Kidney glomerular epithelial cell (primary cell): ENCODE measurements at places on chromosomes 16 and 17.

GRCh38 chr17:55735731-55736405 lies 13.2 kb upstream of the TMEM100 start:
- peak; percentile 18 for DNase-seq

DNA sequence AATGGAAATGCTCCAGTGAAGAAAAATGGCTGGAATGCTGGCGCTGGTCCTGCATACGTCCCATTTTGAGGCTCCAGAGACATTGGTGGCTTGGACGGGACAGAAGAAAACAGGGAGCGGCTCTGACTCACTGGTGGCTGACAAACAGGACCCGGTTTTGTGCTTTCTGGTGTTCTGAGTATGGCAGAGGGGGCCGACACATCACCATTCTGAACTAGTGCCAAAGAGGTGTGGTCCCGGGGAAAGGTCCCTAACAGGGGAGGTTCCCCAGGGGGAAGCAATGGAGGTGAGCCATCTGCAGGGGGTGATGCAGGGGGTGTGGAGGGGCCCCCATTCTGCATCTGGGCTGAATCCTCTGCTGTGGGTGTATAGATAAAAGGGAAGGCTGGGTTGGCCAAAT lies 8.3 kb downstream of the ANKRD40 start:
- no peak for DNase-seq

DNA sequence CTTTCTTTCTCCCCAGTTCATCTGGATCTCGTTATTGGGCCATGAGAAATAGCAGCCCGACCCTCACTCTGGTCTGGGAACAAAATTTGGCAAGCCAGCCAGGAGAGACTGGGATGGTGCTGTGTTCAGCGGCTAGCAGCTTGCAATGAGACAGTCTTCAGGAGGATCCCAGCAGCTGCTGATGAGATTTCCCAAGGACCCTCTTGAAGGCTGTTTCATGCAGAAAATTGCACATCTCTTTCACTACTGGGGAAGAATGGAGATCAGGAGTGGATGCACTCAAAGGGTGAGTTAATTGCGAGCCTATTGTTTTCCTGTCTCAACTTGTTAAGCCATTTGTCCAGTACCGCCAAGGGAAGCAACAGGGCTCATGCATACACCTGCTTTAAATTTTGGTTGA lies 5.5 kb upstream of the COIL start:
- no peak for DNase-seq

- no peak for DNase-seq
These were observed 5.8 kb upstream of the C17orf99 start for GRCh38 chr17:78140169-78141051.

DNA sequence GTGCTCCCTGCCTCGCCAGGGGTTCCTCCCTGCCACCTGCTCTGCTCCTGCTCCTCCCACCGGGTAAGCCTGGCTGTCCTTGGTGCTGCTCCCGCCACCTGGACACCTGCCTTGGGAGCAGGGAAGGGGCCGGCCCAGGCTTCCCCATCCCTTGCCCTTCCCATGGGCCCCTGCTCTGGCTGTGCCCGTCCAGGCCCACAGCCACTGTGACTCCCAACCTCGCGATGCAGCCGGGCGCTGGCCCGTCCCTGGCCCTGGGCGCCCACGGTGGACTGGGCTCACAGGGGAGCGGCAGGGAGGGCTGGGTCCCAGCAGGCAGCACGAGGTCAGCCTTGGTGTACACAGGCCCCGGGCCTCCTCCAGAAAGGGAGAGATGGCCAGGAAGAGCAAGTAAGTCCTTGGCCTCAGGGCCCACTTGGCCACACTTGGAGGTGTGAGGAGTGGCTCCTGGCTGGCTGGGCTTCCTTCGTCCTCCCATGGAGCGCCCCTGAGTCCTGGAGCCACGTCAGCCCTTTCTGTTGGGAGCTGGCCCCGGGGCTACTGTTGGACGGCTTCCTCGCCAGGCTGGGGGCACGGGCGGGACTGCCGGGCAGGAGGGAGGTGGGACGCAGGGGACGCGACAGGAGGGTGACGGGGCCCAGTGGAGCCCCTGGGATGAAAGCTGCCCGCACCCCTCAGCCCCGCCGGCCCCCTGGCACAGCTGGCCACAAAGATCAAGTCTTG lies 15.3 kb downstream of the ENGASE start:
- DNase-seq = no peak

DNA sequence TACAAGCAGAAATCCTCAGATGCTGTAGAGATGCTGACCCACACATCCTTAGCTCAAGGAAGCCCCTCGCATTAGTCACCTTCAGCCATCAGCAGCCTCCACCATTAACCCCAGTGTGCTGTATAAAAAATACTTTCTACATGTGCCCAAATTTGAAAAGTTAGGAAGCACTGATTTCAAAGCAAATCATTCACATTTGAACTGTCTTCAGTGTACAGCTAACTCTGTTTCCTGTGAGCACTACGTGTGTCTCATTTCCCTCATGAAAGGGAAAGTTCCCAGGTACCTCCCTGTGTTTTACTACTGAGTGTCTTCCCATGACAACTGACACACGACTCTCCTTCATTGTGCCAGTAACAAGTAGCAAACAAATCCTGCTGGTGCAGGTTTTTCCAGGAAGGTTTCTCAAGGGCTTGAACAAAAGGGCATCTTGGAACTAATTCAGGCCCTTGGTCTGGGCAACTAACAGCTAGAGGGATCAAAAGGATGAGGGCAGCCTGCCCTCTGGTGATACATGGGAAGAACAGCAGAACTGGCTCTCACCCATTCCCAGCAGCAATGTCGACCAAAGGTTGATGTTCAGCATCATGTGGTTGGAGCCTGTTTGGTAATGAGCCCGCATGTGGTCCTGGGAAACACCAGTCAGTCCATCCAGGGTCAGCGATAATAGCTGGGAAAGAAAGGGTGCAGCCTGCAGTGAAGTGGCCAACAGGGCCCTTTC lies 4.0 kb downstream of the SLC35B1 start:
- DNase-seq = peak; percentile 23

DNA sequence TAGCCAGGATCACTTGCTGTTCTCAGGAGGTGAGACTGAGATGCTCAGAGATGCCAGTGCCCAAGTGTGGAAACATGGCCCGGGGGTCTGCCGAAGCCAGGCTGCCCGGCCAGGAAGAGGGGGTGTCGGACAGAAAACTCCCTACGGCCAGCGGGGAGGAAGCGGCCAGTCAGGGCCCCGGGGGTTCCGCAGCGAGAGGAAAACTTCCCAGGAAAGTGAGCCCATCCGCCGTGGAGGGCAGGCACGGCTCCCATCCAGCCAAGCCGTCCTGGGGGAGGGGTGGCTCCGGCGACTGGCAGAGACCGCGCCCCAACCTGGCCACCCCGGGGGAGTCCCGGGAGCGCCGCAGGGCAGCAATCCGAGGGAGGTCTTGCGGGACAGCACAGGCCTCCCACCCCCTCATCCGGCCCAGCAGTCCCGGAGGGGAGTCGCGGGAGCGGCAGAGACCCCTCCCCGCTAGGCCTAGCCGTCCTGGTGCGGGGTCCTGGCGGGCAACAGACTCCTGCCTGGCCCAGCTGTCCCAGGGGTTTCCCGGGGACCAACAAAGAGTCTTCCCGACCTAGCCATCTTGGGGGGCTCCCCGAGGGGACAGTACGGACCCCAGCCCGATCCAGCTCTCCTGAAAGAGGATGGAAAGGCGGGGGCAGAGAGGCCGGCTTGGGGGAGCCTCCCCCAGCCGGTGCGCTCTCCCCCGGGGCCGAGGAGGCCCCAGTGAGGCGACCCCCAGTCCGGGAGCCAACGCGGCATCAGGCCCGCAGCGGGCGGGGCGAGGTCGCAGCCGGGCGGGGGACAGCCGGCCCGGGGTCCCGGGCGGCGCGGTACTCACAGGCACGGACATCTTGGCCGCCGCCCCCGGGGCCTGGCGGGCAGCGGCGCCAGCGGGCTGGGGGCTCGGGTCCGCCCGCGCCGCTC lies 13.8 kb upstream of the BCAR1 start:
- DNase-seq = no peak

DNA sequence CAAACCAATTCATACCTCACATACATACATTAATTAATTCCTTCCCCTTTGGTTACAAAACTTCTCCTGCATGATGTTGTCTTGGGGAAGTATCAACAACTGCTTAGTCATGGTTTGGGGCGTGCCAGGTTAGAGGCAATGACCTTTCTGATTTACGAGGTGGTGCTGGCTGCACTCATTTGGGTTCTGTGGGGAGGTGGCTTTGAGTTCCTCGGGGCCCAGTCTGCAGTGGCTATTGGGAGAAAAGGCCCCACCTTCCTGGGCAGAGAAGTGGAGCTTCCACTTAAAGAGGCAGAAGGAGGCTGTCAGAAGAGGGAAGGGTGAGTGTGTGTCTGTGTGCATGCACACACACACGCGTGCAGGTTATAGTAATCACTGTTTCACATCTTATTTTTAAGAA lies 10.2 kb upstream of the ETV4 start:
- DNase-seq = no peak

GRCh38 chr17:81397314-81398175 lies 2.3 kb downstream of the BAHCC1 start:
- peak; percentile 62 for DNase-seq

GRCh38 chr17:31757097-31757496 lies 101.9 kb downstream of the COPRS start:
- DNase-seq = no peak

DNA sequence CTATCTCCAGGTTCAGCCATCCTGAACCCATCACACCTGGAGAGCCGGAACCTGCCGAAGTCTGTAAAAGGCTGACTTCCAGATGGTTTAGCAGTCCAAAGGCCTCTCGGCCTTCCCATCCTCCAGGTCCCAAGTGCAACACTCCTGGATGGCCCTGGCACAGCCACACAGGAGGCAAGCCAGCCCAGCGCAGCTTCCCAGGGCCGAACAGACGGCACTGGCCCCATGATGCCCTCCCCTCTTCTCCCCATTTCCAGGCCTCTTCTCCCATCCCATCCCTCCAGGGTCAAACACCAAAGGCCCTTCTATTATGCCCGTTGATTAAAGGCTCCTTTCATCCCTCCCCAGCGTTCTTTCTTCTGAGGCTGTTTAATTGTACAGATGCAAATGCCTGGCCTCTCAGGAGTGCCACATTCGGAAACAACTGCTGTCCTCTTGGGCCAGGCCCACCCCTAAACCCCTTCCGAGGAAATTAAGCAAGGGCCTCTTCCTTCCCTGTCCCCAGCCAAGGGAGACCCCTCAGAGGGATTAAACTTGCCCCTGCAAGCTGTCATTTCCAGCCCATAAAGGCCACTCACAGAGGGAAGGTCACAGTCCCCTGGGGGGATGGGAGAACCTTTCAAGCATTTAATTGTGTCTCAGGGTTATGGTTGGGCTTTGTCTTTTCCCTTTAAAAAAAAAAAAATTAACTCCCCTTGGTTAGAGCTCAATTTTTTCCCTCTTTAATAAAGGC lies 30.8 kb downstream of the AXIN2 start:
- DNase-seq = no peak

DNA sequence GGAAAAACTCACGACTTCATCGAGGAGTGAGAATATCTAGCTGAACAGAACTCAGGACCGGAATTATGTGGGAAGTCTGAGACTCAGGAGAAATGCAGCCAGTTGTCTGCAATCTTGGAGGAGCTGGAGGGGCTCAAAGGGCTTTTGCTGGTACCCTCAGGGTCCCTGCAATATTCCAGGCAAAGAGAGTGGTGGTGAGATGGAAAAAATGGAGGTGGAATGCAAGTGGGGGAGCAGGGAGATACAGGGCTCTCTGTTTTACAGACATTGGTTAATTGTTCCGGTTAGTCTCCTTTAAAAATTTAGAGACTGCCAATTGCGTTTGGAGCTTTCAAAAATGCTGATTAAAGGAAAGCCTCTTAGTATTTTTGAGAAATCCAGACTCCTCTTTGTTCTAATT lies 18.2 kb upstream of the HP start:
- DNase-seq = no peak
